ENCODE measurements at places on chromosomes 2 and 18. TPM values are rescaled to one million over a fixed set of nuclear protein-coding genes. Genes with fewer than 3 reads are reported as not detected.

KLHL30 gene
- 18.0 TPM for polyA plus RNA-seq

GRCh38 chr2:220969348-220969747 lies 602.8 kb downstream of the EPHA4 start:
- DNase-seq, result no peak

- DNase-seq, result peak; percentile 87
Observed at GRCh38 chr2:54240515-54241469, 15.2 kb downstream of the TSPYL6 start.

GRCh38 chr2:207330912-207331311 lies 165.2 kb upstream of the KLF7 start:
- no peak for DNase-seq

DNA sequence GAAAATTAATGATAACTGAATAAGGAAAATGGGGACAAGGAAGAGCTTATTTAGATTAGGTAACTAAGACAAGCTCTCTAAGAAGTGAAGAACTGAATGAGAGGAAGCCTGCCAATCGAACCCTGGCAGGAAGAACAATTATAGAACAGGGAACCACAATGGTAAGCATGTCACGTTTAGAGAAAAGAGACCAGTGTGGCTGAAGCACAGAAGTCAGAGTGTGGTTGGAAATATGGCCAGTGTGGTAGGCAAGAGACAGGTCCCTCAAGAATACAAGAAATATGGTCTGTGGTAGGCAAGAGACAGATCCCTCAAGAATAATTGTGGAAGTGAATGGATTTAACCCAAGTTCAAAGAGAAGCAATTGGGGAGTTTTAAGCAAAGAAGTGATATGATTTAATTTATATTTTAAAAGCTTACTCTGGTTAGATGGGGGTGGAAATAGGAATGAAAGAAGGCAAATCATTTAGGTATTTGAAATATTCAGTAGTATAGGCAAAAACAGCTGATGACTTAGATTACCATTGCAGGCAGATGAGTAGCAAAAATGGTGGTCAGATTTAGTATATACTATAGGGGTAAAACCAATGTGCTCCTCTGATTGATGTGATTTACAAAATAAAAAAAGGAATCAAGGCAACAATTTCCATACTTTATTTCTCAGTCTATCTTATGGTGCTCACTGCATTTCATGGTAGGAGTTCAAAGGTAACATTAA lies 38.8 kb upstream of the ERMN start:
- DNase-seq, result no peak

DNA sequence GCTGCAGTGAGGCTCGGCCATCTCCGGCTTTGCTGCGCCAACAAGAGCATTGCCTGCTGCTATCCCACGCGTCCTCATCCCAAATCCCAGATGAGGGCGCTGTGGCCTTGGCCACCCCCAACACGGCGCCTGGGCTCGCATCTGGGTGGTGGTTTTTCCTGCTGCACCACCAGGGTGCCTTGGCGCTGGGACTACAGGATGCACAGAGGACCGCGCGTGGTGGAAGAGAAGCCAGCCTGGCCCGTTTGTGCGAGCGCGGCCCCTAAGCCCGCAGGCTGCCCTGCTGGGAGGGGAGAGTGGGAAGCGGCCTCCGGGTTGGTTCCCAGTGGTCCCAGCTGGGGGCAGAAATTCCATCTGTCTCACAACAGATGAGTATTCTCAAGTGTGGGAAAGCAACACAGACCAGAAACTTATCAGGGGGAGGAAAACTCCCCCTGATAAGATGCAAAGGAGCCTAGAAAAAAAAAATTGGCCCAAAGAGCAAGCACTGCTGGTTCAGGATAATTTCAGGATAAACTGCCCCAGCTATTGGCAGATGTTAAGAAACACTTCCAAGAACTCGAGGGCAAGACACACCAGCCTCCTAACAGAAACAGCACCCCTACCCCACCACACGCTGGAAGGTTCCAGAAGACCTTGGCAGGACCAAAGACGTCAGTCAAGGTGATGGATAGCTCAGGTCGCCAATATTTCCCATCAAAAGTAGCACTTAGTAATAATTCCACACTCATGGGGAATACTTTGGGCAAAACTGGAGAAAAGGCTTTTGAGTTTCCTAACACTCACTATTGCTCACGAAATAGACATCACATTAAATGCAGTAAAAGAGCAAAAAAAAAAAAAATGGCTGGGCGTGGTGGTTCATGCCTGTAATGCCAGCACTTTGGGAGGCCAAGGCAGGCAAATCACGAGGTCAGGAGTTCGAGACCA lies 152.1 kb downstream of the PXDN start:
- DNase-seq, result peak; percentile 56
